ENCODE measurements at places on chromosomes 1 and 21.

DNA sequence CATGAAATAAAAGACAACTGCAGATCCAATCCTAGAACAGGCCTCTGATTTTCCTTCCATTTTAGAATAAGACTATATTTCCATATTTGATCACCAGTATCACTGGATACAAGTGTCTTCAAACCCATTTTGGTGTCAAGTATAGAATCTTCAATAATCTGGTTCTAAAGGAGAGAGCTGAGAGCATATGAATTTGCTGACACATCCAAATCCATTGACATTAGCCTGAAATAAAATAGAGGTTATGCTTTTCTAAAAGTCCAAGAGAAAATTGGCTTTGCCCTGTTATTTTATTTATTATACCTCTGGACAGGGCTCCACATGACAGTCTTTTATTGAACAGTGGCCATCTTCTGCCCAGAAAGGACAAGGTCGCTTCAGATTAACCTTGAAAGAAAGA, 28.6 kb downstream of the ERO1B start:
- DNase-seq, result no peak

- DNase-seq, result no peak
Measured at GRCh38 chr1:61482170-61482734, 242.7 kb downstream of the TM2D1 start.

GRCh38 chr1:34761776-34762307, 2.3 kb downstream of the GJB4 start:
- DNase-seq, result no peak

- DNase-seq, result no peak
Measured at GRCh38 chr21:27094184-27094948, 127.5 kb upstream of the ADAMTS5 start.

DNA sequence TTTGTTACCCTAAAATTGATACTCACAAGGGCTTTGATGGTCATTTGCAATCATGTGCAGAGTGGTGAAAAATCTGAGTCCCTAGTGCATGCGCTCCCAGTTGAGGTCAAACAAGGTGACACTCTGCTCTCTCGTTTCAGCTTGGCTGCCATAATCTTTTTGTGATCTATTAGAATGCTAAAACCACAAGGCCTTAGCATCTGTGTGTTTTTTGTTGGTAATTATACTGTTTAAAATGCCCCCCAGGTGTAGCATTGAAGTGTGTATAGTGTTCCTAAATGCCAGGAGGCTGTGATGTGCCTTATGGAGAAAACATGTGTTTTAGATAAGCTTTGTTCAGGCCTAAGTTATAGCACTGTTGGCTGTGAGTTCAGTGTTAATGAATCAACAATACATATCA, 89.3 kb downstream of the PLD5 start:
- peak; percentile 57 for DNase-seq

DNA sequence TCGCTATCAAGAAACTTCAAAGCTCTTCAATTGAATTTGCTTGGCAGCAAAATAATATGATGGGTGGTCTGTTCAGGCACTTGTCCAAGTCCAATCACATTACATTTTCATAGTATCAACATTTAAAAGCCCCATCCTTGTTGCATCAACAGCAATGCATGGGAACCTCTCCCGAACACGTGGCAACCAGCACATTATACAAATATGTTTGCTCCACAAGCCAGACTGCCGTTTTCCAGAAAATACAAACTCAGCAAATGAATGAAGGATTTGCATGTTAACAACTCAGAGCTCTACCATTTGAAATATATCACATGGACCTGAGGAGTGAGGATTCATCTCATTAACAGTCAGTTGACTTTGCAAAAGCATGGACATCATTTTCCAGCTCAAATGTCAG, 20.0 kb upstream of the LYPLAL1 start:
- no peak for DNase-seq

DNA sequence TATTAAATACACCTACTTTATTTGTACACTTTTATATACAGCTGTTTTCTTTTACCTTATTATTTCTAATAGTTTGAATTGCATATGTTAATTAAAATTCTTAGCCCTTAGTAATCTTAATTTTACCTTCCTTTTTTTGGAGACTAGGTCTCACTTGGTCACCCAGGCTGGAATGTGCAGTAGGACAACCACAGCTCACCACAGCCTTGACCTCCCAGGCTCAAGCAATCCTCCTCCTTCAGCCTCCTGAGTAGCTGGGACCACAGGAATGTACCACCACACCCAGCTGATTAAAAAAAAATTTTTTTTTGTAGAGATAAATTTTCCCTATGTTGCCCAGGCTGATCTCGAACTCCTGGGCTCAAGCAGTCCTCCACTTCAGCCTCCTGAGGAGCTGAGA, 15.0 kb upstream of the SDC3 start:
- no peak for DNase-seq

DNA sequence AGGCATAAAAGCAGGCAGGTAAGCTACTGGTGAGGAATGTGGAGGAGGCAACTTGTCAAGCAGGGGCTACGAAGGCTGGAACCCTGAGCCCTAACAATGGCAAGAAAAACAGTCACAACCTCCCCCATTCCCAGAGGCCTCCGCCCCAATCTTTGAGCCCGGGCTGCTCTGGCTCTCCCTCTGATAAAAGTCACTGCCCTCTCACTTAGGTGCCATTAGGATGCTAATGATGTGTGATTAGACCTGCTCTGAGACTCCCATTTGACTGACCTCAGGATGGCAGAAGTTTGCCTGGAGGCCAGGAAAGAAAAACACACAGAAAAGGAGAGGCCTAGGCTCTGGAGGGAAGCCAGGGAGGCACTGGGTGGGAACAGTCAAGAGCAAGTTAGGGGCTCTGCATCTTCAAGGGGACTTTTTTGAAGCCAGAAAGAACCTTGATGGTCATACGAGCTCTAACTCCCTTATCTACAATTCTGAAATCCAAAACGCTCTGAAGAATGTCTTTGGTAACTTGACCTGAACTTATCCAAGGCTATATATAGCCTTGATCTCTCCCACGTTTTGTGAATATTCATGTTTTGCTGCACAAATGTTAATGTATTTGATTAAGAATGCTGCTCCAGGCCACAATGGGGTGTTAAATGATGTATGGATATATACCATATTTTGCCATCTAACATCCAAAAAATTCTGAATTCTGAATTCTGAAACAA, 98.9 kb downstream of the TRABD2B start:
- no peak for DNase-seq

GRCh38 chr1:38498686-38499085, 360.9 kb downstream of the RRAGC start:
- DNase-seq, result no peak

GRCh38 chr21:38249696-38250278, 7.0 kb upstream of the KCNJ15 start:
- DNase-seq, result no peak

GRCh38 chr1:30652152-30652841, 71.1 kb downstream of the MATN1 start:
- no peak for DNase-seq

DNA sequence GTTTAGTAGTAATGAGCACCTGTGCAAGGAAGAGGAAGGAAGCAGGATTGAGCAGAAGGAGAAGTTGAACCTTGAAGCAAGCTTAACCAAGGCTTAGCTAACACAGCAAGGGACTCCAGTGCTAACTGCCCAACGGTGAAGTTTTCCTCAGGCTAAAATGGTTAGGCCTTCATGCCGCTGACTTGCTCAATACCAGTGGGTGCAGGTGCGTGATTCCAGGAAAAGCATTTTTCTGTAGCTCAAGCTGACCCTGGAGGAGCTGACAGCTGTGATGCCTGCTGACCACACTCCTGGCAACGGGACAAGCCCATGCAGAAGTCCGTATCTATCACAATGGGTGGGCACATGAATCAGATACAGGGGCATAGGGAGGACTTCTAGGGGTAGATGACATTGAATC, 76.5 kb upstream of the FGGY start:
- DNase-seq, result no peak

- DNase-seq, result no peak
Measured at GRCh38 chr1:181117648-181118449, 29.3 kb downstream of the IER5 start.

DNA sequence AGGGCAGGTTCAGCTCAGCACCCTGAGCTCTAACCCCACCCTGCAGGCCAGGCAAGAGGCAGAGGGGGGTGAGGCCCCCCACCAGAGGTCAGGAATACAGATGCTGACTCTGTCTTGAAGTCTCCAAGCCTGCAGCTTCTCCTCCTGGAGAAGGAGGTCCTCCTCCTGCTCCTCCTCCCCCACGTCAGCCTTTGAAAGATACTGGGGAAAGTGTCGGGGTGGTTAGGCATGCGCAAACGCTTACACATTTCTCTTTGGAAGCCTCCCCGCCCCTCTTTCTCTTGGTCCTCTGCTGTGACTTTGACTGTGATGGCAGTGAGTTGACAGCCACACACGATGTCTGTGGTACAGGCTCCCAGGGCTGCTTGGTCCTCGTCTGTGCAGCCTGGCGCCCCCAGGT, 65.3 kb downstream of the SPSB1 start:
- no peak for DNase-seq
